ENCODE measurements at places on chromosomes 1 and 21.

DNA sequence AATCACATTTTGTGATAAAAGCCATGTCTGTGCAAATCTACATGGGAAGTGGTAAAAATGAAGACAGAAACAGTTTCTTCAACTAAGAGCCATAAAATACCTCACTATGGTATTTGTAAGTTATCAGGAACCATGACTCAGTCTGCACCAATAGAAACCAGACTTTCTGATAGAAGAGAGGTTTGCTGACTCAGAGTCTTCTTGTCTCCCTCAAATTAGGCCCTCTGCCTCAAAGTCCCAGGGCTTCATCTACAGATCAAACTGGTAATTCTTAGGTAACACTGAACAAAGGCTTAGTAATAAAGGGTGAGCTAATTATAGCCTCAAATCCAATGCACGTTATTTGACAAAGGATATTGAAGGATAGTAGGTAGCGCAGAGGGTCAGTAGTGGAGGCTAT, 30.9 kb upstream of the SSX2IP start:
- DNase-seq: no peak

DNA sequence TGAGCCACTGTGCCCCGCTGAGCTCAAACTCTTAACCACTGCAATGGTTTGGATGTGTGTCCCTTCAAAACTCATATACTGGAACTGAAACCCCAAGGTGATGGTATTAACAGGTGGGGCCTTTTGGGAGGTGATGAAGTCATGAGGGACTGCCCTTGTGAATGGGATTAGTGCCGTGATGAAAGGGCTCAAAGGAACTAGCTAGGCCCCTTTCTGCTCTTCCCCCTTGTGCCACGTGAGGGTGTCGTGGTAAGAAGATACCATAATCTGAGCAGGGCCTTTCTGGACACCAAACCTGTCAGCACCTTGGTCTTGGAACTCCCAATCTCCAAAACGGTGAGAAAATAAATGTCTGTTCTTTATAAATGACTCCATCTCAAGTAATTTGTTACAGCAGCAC, 45.5 kb upstream of the SPOCD1 start:
- no peak for DNase-seq

GRCh38 chr1:101175466-101175865, 61.4 kb upstream of the S1PR1 start:
- DNase-seq: no peak

DNA sequence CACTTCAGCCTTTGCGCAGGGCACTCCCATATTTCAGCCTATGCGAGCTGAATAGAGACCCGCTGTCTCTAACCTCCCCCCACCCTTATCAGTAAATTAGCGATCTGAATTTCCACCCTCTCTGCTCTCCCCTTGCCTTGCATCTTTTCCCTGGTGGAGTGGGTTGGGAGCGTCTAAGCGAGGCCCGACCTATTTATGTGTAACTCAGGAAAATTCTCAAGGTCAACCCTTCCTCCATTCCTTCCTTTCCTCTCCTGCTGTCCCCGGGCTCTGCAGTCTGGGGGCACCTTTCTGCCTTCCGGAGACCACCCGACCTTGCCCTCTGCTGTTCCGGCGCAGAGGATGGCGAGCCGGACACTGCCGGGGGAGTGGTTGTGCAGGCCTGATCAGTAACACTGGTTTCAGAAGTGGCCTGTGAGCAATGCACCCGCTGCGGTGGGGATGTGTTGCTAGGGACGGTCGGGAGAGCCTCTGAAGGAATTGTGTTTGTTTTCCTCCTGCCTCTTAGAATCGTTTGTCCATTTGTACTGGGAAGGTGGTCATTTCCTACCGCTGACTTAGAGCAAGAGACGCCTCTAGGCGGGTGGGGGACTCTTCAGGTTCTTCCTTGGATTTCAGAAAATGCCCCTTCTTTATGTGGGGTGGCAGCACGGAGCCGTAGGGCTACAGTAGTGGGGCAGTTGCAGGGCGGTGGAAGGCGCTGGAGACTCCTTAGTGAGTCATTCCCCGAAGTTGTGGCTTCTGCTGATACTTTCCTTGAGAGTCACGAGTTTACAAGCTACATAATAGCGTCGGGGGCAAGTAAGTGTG, 513 bp downstream of the MGST3 start:
- DNase-seq: peak; percentile 61

GRCh38 chr1:202311875-202312635, 29.7 kb downstream of the UBE2T start:
- no peak for DNase-seq

- DNase-seq: no peak
Measured at GRCh38 chr1:180577361-180577760, 18.6 kb downstream of the OVAAL start.

GRCh38 chr1:89706700-89707012, 73.7 kb downstream of the LRRC8C start:
- no peak for DNase-seq

DNA sequence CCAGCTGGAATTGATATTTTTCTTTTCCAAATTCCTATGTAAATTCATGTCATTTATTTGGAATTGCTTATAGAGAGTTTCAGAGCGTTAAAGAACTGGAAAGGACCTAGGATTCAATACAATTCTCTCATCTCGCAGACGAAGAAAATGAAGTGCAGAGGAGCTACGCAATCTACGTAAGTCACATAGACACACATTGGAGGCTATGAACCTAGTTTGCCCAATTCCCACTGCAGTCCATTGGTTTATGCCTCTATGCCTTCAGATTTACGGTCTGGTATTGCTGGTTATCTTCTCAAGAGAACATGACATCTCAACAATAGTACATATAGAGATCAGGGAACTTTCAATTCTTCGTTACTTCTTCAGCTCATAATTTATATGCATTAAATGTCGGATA, 971 bp upstream of the RNF2 start:
- no peak for DNase-seq

DNA sequence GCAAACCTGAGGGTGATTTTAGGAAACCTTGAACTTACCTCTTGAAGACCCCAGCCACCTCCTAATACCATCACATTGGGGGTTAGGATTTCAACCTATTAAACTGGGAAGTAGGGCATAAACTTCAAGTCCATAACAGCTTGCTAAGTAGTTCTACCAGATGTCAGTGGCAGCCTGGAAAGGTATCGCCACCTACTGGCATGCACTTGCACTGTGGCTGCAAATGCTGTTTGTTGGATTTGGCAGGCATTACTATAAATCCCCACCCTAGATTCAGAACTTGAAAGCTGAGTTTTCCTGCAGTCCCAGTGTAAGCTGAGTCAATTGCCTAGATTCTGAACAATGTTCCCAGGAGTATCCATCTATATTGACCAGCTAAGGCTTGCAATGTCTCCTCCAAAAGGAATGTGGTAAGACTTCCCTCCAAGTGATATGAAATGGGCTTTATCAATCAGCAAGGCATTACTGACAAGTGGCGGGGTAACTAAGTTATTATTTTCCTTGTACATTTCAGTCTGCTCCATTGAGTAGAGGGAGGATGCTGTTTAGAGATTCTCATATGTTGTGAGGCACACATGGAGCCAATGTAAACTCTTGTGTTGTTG, 474.5 kb downstream of the PTPRC start:
- no peak for DNase-seq

GRCh38 chr1:156980551-156980950, 60.1 kb downstream of the LRRC71 start:
- no peak for DNase-seq

DNA sequence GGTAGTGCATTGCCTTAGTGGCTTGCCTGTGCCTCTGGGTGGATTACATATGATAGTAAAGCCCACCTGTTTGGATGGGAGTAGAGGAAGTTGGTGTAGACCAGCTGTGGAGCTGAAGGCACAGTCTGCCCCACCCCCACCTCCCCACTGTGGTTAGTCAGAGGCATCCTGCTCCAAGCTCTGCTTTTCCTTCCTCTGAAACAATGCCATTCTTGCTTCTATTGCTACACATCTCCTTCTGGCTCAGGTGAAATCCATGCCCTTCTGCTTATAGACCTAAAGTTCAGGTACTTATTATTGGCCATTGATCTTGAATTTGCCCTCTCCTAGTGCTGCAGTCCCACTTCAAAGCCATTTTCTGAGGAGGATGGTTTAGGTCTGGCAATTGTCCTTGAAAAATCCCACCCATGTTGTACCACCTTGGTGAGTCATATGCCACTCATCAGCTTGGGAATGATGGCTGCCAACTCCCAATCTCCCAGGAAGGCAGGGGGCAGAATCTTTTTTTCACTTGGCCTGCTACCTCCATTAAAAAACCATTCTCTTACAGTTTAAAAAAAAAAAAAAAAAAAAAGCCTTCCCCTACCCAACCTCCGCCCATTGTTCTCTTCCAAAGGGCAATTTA, 6.7 kb upstream of the TXLNA start:
- DNase-seq: no peak

GRCh38 chr1:56424744-56425493, 154.4 kb downstream of the PLPP3 start:
- DNase-seq: peak; percentile 41

DNA sequence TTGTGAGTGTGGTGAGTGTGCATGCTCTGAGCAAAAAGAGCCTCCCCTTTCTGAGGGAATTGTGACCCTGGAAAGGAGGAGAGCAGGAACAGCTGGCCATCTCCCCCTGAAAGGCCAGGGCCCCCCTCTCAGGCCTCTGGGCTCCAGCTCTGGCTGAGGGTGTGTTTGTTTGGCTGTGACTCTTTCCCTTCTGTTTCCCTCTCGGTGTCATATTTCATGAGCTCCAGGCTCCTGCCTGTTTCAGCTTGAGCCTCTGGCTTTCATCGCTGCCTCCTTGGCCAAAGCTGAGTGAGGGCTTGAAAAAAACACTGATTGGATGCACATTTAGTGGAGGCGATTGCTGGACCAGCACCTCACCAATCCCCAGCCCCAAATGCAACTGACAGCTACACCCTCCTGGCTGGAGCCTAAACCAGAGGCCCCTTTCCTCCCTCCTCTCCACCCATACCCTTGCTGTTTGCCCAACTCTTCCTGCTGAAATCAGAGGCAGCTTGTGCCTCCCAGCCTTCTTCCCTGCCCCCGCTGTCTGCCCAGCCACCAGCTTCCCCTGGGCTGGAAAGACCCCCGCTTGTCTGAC, 64.1 kb downstream of the DDR2 start:
- DNase-seq: peak; percentile 44

DNA sequence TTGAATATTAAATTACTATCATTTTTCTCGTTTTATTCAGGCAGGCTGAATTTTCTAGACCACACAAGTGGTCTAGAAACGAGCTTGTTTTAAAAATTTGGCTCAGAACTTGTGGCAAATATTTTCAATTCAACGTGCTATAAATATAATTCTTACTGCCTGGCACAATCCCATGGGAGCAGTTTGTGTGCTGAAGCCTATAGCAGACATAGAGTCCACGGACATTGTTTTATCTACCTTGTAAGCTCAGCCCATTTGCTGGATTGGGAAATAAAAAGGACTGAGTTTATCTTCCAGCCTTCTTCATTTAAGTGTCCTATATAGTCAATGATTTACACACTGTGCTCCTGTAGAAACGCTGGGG, 103.4 kb downstream of the ZBTB18 start:
- DNase-seq: no peak

GRCh38 chr1:18166929-18167328, 59.3 kb downstream of the IGSF21 start:
- no peak for DNase-seq

- DNase-seq: peak; percentile 48
Measured at GRCh38 chr1:8348777-8349472, 31.0 kb downstream of the SLC45A1 start.

DNA sequence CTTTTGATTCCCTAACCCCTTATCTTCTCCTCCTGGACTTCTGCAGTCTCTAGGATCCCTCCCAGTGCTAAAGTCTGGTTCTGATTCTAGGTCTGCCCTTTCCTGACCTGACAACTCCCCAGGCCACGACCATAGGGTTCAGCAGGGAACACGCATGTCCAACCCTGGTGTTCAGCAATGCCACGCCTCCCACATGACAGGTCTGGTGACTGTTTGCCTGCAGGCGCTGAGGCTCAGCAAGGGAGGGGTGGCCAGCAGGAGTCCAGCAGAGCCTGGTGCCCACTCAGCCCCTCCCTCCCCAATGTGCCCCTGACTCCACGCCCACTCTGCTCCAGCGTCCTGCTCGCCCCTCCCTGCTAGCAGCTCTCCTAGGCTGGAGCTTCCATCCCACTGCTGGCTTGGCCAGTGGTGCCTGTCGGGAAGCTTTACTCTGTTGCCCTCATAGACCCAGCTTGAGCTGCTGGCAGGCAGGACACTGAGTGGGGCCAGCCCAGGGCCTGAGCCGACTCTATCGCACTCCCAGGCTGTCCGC, 17.3 kb downstream of the SLC9A1 start:
- DNase-seq: no peak

- DNase-seq: no peak
Measured at GRCh38 chr1:15849775-15850324, 2.3 kb downstream of the SPEN start.

DNA sequence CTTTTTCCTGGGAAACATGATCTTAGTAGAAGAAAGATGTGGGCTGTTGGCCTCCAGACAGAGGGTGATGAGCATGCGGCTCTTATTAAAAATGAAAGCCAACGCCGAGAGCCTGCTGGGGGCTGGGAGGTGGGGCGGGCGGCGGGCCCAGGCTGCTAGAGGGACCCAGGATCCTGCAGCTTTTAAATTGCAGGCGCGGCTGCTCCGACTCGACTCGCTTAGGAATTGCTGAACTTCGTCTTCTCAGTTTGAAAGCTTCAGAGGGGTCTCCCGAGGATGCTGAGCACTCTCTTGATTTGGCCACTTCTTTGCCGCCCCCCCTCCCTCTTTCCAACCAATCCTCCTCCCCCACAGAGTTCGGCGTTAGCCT, 1.2 kb downstream of the AGPAT3 start:
- DNase-seq: no peak

DNA sequence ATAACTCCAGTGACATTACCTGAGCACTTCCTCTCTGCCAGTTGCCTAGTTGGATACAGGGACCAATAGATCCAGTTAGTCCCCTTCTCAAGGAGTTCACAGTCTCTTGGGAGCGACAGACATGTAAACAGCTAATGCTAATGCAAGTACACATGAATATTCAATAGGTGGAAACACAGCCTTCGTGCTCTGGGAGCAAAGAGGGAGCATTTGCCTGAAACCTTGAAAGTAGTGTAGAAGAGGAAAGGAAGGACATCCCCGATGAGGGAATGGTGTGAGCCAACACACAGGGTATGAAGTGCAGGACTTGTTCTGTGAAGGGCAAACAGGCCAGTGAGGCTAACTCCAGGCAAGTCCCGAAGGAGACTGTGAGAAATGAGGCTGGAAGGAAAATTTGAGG, 3.8 kb upstream of the TMEM222 start:
- no peak for DNase-seq

Measured in T1000 (cell line).